ENCODE measurements at places on chromosomes 12 and 14.

DNA sequence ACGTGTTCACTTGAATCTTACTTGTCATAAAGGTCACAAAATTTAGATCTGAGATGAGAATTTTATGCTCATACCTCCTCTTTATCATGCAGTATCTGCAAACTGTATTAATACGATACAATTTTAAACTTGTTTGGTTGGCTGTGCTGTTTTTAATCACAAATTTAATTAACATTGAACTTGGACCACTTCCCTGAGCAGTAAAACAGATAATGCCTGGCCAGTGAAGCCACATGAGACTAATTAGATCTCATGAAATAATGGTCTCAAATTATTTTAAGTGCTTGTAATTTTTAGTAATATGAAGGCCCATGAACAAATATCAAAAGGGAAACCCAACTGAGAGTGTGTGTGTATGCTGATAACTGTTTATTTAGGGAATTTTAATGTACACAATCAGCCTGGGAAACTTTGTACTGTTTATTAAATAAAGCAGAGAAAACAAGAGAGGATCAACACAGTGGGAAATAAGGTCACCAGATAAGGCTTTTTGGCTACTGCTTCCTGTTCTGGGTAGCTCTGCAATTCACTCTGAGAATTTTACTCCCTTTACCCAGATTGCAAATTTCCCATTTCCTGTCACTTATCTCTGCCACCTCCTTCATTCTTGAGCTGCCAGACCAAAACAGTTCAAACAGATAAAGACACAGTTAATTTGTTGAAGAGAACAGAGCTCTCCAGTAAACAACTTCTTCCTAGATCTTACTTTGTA is 61.6 kb upstream of the GNPNAT1 start:
- no peak for DNase-seq

GRCh38 chr12:132593938-132594358 is 16.4 kb downstream of the LRCOL1 start:
- DNase-seq: no peak

- no peak for DNase-seq
These were observed 8.9 kb downstream of the ASCL1 start for GRCh38 chr12:102966200-102966863.

GRCh38 chr12:131827961-131828534 is at the start of gene MMP17:
Gene MMP17 (plus strand): TSS chr12:131828393. CDS start chr12:131828495, 102 bp downstream.
- no peak for DNase-seq

GRCh38 chr12:5123921-5124320 is 80.2 kb downstream of the KCNA5 start:
- DNase-seq: no peak

GRCh38 chr14:103273145-103273744 is 60.8 kb upstream of the EIF5 start:
- no peak for DNase-seq

- DNase-seq: no peak
These were observed 28.2 kb downstream of the PALS1 start for GRCh38 chr14:67269298-67270060.

- no peak for DNase-seq
These were observed 105.1 kb upstream of the AMIGO2 start for GRCh38 chr12:47184813-47185212.

DNA sequence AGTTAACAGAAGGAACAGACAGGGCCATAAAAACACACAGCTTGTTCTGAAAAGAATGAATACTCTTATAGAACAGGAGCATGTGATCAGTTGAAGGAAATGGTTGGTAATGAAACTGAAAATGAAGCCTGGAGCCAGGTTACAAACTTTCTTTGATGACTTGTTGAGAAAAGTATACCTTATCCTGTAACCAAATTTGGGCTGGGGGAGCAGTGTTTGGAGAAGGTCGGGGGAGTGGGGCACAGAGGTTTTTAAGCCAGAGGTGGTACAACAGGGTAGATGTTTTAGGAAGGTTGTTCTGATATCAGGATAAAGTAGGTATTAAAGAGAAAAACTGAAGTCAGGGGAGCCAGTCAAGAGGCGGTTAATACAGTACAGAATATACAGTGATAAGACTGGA is 8.2 kb downstream of the GOLT1B start:
- DNase-seq: no peak

GRCh38 chr12:68245180-68246021 is 8.0 kb downstream of the IL22 start:
- DNase-seq: no peak

DNA sequence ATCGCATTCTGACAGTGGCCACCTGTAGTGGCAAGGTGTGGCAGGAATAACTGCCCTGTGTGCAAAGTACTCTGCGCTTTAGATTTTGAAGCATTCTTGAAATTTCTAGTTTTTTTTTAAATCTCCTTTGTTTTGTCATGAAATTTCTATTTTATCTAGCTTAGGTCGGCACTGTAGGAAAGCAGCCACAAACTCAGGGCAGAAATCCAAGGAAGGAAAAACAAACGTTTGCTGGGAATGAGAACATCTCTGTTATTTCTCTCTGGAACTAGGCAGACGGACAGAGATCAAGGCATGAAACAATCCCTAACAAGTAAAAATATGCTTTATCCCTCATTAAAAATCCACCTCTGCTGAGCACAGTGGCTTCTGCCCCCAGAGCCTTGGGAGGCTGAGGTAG is 1.3 kb upstream of the NR2C1 start:
- DNase-seq: no peak

DNA sequence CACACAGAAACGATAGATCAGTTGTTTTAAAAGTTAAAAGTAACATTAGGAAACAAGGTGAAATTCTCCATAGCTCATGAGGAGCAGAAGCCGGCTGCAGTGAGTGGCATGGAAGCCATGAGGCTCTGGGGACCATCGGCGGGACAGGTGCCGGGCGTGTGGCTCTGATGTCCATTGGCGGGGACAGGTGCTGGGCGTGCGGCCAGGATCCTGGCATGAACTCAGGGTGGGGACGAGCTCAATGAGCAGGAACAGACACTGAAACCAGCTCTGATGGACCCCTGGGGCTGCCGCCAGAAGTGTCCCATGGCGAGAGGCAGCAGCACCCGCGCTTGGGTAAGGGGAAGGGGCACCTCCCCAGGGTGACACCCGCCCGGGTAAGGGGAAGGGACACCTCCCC is 75.1 kb downstream of the NOC4L start:
- DNase-seq: no peak

- DNase-seq: no peak
These were observed 288.5 kb upstream of the GARIN2 start for GRCh38 chr14:66900719-66901118.

- no peak for DNase-seq
These were observed 241.0 kb upstream of the TBX3 start for GRCh38 chr12:114924946-114925475.

DNA sequence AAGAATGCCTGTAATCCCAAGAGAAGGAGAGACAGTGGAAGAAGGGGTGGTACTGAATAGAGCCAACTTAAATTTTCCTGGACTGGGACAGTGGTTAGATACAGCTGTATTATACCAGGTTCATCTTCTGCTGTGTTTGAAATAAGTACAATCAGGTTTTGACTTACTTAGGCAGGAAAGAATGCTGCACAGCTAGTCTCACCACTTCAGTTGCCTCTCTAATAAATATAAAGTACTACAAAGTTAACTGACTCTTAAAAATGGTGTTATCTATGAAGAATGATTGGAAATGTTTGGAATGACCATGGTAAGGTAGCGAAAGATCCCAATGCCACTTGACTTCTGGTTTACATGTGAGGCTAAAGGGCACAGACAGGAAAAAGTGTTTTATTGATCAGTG is 652.1 kb downstream of the NOVA1 start:
- DNase-seq: no peak

GRCh38 chr14:103576371-103577024 is 13.7 kb downstream of the COA8 start:
- no peak for DNase-seq

Measured in stimulated activated CD4-positive, alpha-beta T cell treated with anti-CD3 and anti-CD28 coated beads, Interleukin-1b, Interleukin-23, amount 100 ng/mL, for 24 hours (primary cell).